ENCODE measurements at places on chromosomes 2 and 18.

GRCh38 chr18:31931163-31931885 is 11.6 kb downstream of the TRAPPC8 start:
- DNase-seq: no peak

- no peak for DNase-seq
These were observed 402.5 kb upstream of the FAM98A start for GRCh38 chr2:34001557-34001956.

DNA sequence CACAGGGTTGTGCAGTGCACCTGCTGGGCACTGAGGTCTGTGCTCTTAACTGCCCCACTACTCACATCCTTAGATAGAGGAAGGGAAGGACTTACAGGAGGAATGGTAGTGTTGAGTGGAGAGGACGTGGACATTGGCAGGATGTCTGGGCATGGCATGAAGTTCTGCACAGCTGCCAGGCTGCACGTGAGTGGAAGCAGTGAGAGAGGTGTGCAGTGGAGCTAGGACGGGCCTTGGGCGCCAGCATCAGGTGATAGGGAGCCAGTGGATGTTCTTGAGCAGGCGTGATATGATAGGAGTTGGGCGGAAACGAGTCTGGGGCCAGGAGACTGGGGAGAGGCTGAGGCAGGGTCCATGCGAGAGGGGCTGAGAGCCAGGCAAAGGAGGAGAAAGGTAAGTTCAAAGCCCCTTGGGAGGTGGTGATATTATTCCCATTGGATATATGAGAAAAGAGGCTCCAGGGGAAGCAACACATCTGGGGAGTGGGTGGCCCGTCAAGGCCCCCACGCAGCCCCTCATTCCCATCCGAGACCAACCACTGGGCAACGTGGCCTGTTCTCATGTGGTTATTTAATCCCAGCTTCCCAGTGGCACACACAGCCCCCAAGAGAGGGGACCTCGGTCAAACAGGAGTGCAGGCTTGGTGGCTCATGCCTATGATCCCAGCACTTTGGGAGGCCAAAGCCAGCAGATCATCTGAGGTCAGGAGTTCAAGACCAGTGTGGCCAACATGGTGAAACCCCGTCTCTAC is 45.7 kb upstream of the SNED1 start:
- DNase-seq: no peak

DNA sequence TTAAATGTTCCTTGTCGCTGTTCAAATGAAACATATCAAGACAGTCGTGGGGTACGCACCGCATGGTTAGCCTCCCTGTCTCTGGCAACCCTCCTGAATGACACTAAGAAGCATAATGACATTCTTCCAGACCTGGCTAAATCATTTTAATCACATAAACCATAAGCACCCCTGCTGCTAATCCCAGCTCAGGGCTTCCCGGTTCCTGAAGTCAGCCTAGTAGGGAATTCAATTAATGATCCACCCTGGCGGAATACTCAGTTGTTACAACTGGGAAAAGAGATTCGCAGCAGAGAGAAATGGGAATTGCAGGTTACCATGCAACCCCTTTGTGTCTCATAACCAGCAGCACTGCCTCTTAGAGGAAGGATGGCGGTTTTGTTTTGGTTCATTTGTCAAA is 200.8 kb upstream of the AGAP1 start:
- no peak for DNase-seq

DNA sequence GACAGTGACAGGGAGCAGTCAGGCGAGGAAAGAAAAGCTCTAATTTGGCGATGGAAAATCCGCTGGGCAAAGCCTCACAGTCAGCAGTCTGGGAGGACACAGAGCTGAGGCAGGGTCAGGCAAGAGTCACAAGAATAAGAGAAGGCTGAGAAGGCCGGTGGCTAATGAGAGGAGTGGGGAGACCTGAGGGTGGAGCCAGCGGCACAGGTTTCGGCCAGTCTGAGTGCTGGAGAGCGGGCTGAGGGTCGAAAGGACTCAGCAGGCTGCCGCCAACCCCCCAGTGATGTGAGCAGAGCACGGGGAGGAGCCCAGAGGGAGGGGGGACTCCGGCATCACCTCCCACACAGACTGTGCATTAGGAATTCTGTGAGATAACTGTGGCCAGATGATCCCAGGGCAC is 500.6 kb upstream of the MYT1L start:
- DNase-seq: no peak

GRCh38 chr2:5501807-5502206 is 190.4 kb upstream of the SOX11 start:
- DNase-seq: no peak

DNA sequence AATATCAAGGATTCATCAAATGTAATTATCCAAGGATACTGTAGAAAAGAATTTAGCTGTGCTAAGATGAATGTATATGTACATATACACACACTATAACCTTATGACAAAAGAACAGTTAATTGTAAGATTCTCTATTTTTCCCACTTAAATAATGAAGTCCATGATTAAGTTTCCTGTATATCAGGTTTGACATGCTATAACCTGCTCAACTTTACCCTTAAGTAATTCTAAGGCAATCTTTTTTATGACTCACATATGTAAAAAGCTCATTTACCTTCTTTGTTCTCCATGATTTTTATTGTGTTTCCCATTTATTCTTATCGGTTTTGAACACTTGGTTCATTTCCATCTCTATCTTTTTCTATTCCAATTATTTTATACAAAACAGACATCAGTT is 1213.1 kb upstream of the SLC39A10 start:
- no peak for DNase-seq

GRCh38 chr2:164824872-164825271 is 16.8 kb downstream of the COBLL1 start:
- DNase-seq: no peak

GRCh38 chr2:148888986-148889385 is 14.0 kb downstream of the KIF5C start:
- DNase-seq: no peak
